NCI-H1930 (cell line): ENCODE measurements at places on chromosomes 12 and 14.

- DNase-seq, result no peak
Observed at GRCh38 chr14:70527501-70528105, 7.2 kb downstream of the ADAM20 start.

GRCh38 chr12:95541436-95541835 is 9.8 kb downstream of the USP44 start:
- DNase-seq, result no peak

GRCh38 chr14:72714871-72715214 is 179.1 kb downstream of the DPF3 start:
- DNase-seq, result no peak

- DNase-seq, result no peak
Observed at GRCh38 chr14:29743531-29743930, 184.1 kb downstream of the PRKD1 start.

- no peak for DNase-seq
Observed at GRCh38 chr12:9606247-9606646, 1.5 kb downstream of the KLRB1 start.

DNA sequence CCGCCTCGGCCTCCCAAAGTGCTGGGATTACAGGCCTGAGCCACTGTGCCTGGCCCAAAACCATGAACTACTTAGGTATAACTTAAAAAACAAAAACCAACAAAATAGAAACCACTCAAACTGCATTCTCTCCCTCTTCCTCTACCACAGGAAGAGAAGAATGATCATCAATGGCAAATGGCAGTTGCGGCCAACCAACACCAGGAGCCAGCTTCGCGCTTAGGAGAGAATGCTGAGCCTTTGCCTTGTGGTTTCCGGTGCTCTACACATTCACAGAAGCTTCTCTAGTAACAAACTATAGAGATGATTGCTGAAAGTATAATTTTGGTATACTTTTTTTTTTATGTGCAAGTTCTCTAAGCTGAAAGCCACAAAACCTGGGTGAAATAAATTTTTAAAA is 17.1 kb downstream of the CATSPERB start:
- DNase-seq, result no peak

- DNase-seq, result no peak
Observed at GRCh38 chr12:30461026-30461615, 234.5 kb downstream of the IPO8 start.

- DNase-seq, result no peak
Observed at GRCh38 chr14:52900731-52901130, 50.1 kb downstream of the FERMT2 start.

- DNase-seq, result no peak
Observed at GRCh38 chr14:50085570-50086320, 30.6 kb downstream of the VCPKMT start.

DNA sequence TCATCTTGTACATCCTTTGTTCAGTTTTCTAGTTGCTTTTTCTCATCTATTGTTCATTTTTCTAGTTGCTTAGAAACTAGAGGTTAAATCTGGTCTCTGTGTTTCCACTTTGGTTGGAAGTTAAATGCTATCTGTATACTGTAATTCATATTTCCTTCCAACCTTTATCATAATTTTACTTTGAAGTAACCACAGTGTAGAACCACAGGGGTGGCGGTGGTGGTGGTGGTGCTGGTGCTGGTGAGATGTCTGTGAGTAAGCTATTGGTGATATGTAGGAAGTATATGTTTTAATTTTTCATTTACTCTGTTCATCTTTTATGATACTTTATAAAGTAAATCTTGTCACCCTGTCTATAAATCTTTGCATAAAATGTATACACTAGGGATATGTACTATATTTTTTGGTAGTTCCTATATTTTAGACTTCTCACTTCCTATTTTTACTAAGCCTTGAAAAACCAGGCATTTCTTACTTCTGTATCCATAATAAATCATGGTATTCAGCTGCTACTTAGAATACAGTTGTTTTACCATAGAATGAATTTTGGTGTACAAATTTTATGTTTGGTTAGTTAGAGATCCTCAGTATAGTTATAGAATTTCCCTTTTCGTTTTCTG is 31.9 kb downstream of the CCDC91 start:
- DNase-seq, result no peak

DNA sequence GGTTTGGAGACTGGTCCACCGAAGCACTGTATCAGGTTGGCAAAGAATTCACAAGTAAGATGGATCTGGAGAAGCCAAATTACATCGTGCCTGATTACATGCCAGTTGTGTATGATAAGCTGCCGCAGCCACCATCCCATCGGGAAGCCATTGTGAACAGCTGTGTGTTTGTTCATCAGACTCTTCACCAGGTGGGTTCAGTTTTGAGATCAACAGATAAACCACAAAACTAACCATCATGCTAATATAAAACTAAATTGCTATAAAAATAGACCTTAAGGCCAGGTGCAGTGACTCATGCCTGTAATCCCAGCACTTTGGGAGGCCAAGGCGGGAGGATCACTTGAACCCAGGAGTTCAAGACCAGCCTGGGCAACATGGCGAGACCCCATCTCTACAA is 58.9 kb downstream of the HSP90AA1 start:
- no peak for DNase-seq

GRCh38 chr12:77720258-77720657 is 110.4 kb upstream of the NAV3 start:
- no peak for DNase-seq

DNA sequence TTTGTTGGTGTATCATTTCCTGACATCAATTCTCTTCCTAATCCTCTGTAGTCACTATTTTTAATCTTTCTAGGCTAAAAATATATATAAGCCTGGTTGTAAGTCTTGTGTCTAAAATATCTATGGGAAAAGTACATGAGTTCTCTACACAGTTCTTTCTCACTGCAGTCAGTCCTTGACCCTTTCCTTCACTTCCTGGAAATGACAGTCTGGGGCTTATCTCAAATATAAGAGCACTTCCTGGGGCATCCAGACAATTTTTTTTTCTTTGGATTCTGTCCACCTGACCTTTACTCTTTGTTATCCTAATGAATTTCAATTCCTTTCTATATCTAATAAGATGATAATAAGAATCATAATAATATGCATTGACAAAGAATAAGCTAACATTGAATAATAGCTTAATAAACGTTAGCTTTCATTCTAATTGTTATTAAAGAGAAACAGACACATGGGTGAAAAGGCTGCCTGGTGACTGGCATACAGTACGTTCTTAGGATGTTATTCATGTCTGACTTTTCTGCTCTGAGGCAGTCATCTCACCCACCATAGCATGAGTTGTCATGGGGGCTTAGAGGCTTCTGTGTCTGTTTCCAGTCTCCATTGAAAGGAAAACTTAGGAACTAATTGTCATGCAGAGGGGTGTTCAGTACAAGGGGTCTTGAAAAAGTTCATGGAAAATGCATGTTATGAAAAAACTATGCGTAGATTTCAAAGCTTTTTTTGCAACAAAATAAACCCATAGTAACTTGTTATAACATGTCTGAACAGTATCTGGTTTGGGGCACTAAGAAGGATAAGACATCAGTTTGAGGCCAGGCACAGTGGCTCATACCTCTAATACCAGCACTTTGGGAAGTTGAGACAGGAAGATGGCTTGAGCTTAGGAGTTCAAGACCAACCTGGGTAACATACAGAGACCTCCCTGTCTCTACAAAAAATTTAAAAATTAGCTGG is 66.2 kb upstream of the DNM1L start:
- no peak for DNase-seq

- DNase-seq, result no peak
Observed at GRCh38 chr12:117052386-117053049, 46.7 kb downstream of the TESC start.

DNA sequence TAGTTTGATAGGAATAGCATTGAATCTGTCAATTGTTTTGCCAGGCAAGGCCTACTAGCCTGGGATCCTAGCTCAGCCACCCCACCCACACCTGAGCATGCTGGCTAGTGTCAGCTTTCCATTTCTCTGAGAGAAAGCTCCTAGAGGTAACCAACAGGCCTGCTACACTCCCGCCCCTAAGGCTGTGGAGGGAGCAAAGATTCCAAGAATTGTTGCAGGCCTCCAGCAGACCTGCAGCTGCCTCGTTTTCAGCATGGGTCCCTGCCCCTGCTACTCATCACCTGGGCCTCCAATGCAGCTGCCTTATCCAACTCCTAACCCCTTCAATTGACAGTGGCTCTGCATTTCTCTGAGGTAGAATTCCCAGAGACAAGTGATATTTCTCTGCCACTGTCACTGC is 852.4 kb upstream of the MDGA2 start:
- no peak for DNase-seq

- DNase-seq, result no peak
Observed at GRCh38 chr12:24476310-24476709, 472.6 kb downstream of the BCAT1 start.

DNA sequence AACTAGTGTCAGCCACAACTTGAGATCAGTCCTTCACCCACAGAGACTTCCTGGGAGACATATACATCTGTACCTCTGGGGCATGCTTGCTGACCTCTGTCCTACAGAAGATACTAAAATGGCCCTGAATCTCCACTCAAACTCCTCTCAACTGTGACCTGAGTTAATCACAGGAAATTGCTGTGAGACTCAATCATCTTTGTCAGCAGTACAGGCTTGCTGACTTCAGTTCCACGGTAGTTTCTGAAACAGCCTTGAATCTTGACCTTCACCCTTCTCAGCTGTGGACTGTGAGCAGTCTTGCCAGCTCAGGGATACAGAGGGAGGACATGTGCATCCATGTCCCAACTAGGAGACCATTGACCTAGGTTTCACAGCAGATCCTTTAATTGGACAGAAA is 1.4 kb upstream of the KLRC1 start:
- DNase-seq, result no peak

- DNase-seq, result no peak
Observed at GRCh38 chr14:100359881-100360280, 36.7 kb downstream of the SLC25A47 start.

DNA sequence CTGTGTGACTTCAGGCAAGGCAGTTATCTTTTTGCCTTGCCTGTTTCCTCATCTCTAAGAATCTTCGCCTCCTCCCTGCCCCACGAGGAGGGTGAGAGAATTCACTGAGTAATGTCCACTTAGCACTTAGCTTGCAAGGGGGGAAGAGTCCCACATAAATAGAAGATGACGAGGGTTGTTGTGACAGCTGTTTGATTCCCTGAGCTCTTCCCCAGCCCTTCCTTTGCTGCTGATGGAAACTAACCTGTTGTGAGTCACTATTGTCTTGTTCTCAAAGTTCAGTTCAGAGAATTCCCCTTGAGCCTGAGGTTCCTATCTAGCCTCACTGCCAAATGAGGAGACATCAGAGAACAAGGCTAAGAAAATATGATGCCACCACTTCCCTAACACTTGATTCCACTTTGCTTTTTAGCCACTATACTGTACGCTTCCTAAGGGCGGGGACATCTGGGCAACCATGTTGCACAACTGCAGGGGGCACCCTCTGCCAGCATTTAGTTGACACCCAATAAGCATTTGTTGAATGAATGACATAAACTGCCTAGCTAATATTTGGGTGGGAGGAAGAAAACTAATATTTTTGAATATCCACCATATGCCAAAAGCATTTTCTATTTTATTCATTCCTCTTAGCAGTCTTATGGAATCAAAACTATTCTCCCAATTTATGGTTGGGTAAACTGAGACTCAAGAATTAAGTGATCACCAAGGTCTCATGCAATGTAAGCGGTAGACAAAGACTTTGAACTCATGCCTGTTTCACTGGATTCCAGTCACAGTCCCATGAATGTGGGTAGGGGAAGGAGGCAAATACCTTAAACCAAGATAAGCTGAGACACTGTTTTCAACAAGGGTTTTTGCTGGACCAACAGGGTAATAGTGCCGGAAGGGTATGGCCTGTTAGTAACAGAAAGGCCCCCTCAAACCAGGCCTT is 77.6 kb downstream of the ZFP36L1 start:
- no peak for DNase-seq

GRCh38 chr12:11814374-11814773 is 164.9 kb downstream of the ETV6 start:
- DNase-seq, result no peak
